ENCODE measurements at places on chromosomes 5 and 9. TPM values are rescaled to one million over a fixed set of nuclear protein-coding genes. Genes with fewer than 3 reads are reported as not detected.

DNA sequence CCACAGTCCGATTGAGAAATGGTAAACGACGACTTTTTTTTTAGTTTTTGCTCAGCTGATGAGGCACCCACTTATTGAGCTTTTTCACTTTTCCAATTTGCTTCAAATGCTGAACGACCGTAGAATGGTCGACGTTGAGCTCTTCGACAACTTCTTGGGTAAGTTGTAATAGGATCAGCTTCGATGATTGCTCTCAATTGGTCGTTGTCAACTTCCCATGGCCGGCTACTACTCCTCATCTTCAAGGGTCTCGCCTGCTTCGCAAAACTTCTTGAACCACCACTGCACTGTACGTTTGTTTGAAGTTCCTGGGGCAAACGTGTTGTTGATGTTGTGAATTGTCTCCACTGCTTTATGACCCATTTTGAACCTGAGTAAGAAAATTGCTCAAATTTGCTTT is 35.7 kb downstream of the NSD1 start:
- DNase-seq = no peak

The ZNF622 gene
- total RNA-seq = 18.0 TPM

- DNase-seq = no peak
Measured at GRCh38 chr5:142324136-142324870, 518 bp downstream of the SPRY4 start.

DNA sequence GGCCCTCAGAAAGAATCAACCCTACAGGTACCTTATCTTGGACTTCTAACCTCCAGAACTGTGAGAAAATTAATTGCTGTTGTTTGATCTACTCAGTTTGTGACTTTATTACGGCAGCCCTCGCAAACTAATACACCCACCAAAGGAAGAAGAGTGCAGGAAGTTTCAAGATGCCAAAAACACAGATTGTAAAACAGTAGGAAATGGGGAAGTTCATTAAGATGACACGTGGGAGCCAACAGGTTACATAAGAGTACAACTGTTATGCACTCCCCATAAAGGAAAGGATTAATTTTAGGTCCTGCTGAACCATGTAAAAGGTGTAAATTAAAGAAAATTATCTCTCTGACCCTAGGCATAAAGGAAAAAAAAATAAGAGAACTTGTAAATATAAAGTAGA is 294.3 kb downstream of the EPB41L4A start:
- no peak for DNase-seq

GRCh38 chr5:23877847-23878246 is 370.4 kb downstream of the PRDM9 start:
- DNase-seq = no peak
